ENCODE measurements at places on chromosomes 1 and 21. TPM values are rescaled to one million over a fixed set of nuclear protein-coding genes. Genes with fewer than 3 reads are reported as not detected.

- peak; percentile 71 for ATAC-seq
Observed at GRCh38 chr1:23930861-23931490, 17.8 kb upstream of the CNR2 start.

- ATAC-seq = no peak
Observed at GRCh38 chr1:243713470-243714186, 136.4 kb downstream of the AKT3 start.

GRCh38 chr1:41823471-41823870 is 95.3 kb downstream of the HIVEP3 start:
- peak; percentile 50 for ATAC-seq

Gene ACTN2
- 21.3 TPM for total RNA-seq

- ATAC-seq = no peak
Observed at GRCh38 chr1:236315518-236315917, 33.8 kb upstream of the ERO1B start.

All from gastroesophageal sphincter (tissue), 4 donors.